Stimulated activated CD4-positive, alpha-beta T cell treated with anti-CD3 and anti-CD28 coated beads, Interleukin-1b, Interleukin-23, amount 100 ng/mL, for 1 hour (primary cell): ENCODE measurements at places on chromosomes 4 and X.

DNA sequence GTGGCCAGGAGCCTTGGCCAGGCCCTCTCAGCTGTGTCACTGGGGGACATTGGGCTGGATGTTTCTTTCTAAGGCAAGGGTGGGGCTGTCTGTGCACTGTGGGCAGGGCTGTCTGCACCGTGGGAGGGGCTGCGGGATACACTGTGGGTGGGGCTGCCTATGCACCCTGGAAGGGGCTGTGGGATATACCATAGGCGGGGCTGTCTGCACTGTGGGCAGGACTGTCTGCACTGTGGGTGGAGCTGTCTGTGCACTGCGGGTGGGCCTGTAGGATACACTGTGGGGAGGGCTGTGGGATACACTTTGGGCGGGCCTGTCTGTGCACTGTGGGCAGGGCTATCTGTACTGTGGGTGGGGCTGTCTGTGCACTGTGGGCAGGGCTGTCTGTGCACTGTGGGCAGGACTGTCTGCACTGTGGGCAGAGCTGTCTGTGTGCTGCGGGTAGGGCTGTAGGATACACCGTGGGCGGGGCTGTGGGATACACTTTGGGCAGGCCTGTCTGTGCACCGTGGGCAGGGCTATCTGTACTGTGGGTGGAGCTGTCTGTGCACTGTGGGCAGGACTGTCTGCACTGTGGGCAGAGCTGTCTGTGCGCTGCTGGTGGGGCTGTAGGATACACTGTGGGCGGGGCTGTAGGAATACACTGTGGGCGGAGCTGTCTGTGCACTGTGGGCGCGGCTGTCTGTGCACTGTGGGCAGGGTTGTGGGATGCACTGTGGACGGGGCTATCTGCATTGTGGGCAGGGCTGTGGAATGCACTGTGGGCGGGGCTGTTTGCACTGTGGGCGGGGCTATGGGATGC is 31.1 kb downstream of the ACOX3 start:
- DNase-seq = peak; percentile 26

DNA sequence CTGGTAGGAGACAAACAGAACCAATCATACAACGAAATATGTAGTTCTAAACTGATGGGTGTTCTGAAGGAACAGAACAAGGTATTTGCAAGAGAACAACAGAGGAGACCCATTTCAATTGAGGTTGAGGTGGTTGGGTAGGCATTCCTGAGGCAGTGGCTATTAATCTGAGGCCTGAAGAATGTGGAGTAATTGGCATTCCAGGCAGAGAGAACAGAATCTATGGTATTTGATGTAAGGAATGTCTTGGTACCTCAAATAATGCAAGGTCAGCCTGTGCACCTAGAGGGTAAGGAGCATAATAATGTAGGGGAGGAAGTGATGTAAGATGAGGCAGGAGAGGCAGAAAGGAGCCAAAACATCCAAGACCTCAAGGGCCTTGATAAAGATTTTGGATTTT is 109.5 kb upstream of the TEX13C start:
- DNase-seq = no peak

- DNase-seq = no peak
Observed at GRCh38 chr4:142687547-142688275, 158.4 kb downstream of the INPP4B start.

DNA sequence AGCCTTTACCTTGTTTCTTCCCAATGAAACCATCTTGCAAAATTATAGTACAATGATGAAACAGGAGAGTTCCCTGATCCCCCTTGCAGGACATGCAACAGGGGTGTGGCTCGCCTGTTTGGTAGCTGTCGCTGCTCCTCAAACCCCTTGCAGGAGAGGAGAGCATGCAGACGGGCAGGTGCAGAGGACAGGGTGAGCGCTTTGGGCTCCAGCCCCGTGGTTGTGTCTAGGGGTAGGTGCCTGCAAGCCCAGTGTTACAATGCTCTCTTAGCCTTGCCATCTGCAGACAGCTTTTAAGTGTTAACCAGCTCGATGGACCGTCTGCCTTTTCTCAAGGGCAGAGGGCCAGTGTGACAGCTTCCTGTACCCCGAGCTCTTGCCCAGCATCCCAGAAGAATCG is 102.0 kb downstream of the TAB3 start:
- no peak for DNase-seq

GRCh38 chr4:174753021-174753420 is 76.0 kb downstream of the GLRA3 start:
- no peak for DNase-seq

DNA sequence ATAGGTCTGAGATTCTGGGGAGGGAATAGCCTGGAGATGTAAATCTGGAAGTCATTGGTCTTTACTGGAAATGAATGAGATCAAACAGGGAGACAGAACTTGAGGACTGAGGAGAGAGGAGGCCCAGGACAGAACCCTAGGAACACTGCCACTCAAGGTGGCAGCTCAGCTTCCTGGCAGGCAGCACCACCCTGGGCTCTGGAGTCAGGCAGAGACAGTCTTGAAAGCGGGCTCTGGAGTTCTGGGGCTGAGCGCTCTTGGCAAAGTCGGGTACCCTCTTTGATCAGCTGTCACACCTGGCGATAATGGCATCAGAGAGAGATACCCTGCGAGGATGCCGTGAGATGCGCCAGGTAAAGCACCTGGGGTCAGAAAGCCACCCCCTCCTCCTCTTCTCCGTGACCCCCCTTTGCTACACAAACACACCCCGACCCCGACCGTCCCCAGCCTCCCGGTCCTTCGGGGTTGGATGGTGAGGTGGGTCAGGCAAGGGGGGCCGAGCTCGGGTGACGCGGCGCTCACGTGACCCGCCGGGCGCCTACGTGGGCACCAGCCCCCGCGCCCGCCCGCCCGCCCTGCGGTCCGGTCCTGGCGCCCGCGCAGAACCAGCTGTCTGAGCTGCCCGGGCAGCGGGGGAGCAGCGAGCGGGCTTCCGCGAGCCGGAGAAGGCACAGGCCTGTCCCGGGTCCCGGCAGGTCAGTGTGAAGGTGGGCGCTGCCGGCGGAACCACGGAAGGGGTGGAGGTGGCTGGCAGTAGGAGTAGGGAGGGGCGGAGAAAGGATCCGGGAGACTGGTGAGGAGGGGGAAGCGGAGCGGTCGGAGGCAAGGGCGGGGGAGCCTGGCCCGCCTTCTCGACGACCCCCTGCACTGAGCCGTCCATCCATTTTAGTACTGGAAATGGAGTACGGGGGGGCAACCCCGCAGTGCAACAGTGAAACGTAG is at the start of gene TCEAL3:
Gene TCEAL3, plus strand, starts transcription at position 600 of the 942 bp plus-strand sequence. CDS start 1,102 bp downstream, outside the sequence.
- no peak for DNase-seq

DNA sequence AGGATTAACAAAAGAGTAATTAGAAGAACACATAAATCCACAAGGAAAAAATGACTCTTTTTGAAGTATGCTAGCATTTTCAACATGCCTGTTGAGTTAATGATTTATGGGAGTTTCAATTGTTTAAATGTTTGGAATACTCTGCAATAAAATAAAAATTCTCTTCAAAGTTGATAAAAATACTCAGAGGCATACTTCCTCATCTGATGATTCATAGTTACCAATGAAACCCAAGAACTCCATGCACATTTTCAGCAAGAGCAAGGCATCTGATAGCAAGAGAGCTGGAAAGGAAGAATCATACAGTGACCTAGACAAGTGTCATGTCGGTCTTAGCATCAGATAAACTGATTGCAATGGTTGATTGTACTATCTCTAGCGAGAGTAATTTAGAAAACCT is 443.7 kb upstream of the ATOH1 start:
- DNase-seq = no peak

DNA sequence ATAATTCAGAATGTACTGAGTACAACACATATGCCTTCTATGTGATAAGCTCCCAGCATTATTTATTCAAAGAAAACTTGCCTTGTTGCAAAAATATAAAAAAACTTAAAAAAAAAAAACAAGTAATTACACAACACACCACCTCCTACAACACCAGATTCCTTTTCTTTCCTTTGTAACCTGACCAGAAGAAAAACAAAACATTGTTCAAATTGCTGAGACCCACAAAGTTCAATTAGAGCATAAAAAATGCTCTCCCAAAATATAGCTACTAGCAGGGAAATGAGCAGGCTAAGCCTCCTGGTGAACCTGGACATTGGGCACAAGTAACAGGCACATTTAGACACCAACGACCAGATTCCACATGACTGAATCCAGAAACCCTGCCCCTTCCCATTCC is 38.3 kb downstream of the MECP2 start:
- DNase-seq = no peak

GRCh38 chr4:186298031-186298647 is 32.1 kb downstream of the F11 start:
- DNase-seq = no peak

DNA sequence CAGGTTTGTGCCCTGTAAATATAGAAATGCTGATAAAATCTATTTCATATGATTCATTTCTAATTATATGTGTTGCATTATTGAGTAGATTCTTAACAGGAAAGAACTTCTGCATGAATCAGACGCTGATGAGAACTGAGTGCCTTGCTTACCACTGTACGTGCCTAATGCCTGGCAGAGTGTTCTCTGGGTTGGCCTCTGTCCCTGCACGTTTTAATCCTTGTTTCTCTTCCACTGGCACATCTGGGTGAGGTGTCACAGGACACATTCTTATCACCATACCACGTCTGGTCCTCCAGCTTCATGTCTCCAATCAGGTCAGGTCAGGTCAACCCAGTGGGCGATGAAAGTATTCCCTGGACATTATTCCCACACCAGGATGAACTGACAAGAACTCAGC is 53.6 kb downstream of the KLF3 start:
- no peak for DNase-seq

- DNase-seq = no peak
Observed at GRCh38 chr4:29805916-29806480, 914.2 kb upstream of the PCDH7 start.

- DNase-seq = no peak
Observed at GRCh38 chr4:13261486-13262257, 222.5 kb downstream of the RAB28 start.

- DNase-seq = no peak
Observed at GRCh38 chr4:26104056-26104685, 190.2 kb downstream of the SMIM20 start.

DNA sequence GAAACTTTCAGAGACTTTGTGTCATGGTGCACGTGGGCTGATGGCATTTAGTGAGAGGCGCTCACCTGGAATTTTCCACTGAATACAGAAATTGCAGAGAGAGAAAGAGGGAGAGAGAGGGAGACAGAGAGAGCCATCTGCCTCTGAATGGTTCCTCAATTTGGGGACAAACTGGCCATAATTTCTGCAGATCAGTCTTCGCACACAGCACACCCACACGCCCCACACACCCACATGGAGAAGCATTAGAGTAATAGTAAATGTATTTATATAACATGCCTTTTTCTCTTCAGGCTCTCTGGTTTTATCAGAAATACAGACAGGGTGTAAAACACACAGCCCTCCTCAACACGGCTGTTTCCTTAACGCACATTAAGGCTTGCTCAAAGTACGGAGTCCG is 38.6 kb downstream of the PRKX start:
- DNase-seq = no peak

GRCh38 chrX:68874076-68874475 is 45.3 kb downstream of the EFNB1 start:
- no peak for DNase-seq

DNA sequence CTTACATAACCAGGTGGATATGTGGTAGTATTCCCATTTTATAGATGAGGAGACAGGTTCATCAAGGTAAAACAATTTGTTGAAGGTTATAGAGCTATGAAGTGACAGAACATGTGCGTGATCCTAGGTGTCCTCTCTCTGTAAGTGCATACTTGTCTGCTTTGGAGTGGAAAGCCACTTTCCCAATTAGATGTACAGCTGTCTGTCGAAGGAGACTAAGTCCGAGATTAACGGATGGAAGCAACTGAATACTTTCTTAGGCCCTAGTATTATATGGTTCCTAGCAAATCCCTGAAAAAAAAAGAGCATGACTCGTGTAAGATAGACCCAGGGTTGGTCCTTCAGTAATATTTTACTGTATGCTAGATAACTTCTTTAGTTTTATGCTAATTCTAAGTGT is 19.7 kb downstream of the TMEM131L start:
- DNase-seq = no peak

DNA sequence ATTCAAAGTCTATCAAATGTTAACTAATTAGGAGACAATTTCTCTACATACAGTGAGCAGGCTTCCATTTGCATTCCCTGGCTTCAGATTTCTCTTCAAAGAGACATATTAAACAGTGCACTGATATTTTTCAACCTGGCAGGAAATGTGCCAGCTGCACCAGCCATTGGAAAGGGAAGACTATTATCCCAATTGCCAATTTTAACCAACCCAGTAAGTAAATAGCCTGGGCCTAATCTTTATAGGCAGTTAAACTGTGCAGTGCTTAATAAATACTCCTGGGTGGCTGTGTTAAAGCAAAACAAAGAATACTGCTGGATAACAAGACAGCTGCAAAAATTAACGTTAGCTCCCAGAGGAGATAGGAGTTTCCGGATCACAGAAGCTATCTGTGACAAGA is 111.9 kb upstream of the GALNT7 start:
- no peak for DNase-seq

- DNase-seq = no peak
Observed at GRCh38 chrX:29826742-29827141, 388.6 kb upstream of the MAGEB2 start.

DNA sequence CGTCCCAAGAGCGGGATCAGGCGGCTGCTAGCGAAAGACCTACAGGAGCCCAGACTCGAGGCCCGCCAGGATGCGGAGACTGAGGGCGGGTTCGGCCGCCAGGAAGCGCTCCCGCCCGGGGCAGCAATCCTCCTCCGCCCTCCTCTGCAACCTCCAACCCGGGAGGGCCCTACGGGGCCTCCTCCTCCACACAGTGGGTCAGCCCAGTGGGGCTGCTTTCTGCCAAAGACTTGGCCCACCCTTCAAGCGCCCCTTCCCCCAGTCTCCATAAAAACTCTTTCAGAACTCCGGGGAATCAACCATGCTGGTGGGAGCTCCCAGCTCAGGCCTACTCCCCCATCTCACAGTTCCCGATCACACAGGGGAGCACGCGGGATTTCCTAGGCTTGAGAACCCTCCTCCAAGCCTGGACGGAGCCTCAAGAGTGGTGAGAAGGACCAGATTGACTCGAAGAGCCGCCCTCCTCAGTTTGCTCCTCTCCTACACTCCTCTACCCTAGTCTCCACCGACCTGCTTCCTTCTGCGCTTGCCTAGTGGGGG is 77.5 kb downstream of the RLIM start:
- DNase-seq = no peak

DNA sequence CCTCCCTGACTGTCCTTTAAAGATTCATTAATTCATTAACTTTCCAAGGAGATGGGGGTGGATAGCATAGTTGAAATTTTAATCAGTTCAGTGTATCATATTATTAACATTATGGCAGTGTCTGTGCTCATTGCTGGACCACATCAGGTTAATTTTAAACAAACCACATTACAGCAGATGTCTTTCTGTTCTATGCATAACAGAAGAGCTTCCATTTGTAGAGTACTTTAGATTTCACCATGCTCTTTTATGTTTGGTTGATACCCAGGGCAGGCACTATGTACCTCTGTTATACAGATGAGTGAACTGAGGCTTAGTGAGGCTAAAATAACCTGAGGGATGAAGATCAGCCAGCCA is 41.1 kb downstream of the AFF2 start:
- DNase-seq = no peak

- no peak for DNase-seq
Observed at GRCh38 chr4:134952775-134953174, 751.2 kb upstream of the PABPC4L start.

GRCh38 chr4:127601029-127601428 is 31.7 kb upstream of the INTU start:
- DNase-seq = no peak

- no peak for DNase-seq
Observed at GRCh38 chr4:11005300-11005699, 320.7 kb upstream of the CLNK start.
